ENCODE measurements at places on chromosomes 12 and 14. TPM values are rescaled to one million over a fixed set of nuclear protein-coding genes. Genes with fewer than 3 reads are reported as not detected.
A peak's percentile ranks its signal among the peaks of the same experiment; 100 is the strongest.

DNA sequence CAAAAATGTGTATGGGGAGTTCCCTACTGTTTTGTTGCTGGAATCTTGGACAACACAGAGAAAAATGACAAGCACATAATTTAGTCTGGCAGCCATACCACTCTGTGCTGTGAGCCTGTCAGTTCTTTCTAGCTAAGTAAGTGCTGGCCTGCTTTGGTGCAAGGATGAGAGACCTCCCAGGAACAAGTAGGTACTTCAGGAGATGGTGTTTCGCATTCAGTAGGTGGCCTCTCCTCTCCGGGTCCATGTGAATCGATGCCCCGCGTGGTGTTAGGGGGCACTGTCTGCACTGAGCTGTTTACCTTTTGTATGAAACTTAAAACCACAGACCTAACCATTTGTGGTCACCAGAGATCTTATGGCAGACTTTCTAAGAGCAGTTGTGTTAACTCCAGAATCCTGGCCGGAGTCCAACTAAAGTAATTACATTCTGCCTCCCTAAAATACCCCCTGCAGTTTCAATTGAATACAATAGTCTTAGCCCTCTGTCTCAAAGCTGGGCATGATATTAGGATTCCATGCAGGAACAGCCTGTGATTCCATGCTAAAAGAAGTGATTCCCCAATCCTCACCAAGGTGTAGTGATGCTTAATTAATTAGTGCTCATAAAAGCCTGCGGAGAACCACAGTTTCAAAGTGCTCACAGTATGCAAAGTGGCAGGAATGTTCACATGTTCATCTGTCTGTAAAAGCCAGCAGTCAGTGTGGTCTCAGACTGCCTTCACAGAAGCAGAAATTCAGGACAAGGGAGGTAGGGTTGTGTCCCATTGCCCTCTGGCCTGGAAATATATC is 64.2 kb downstream of the LLPH start:
- DNase-seq = peak; percentile 50

- DNase-seq = no peak
These were observed 1.1 kb downstream of the CARMIL3 start for GRCh38 chr14:24052656-24053547.

- DNase-seq = no peak
These were observed 389.9 kb downstream of the ADAMTS20 start for GRCh38 chr12:43162138-43162537.

Gene KRT72
- polyA plus RNA-seq = not detected

DNA sequence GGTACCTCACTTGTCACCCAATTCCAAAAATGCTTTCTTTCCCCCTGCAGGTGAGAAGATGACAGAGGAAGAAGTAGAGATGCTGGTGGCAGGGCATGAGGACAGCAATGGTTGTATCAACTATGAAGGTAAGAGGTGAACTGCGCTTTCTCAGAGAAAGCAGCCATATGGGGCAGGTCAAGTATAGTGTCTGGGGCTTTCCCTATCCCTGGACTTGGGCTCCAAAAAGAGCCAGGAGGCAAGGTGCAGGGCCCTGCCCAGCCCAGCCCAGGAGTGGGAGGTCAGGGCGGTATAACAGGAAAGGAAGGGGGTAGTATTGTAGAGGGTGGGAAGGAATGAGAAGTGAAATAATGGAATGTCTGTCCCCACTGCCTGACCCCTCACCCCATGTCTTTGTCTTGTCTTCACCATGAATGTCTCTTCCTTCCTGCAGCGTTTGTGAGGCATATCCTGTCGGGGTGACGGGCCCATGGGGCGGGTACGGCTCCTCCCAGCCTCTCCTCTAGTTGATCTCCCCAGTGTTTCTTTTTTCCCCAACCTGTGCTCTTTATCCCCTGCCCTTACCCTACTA is 2.1 kb downstream of the MYL6 start:
- no peak for DNase-seq
